Endothelial cell of umbilical vein (primary cell): ENCODE measurements at places on chromosomes 3 and 15.

- no peak for DNase-seq
These were observed 11.3 kb downstream of the CSRNP1 start for GRCh38 chr3:39142067-39142466.

GRCh38 chr3:18723206-18723810, 298.2 kb upstream of the SATB1 start:
- no peak for DNase-seq

GRCh38 chr3:51948016-51948580, 5.9 kb downstream of the PARP3 start:
- no peak for DNase-seq

DNA sequence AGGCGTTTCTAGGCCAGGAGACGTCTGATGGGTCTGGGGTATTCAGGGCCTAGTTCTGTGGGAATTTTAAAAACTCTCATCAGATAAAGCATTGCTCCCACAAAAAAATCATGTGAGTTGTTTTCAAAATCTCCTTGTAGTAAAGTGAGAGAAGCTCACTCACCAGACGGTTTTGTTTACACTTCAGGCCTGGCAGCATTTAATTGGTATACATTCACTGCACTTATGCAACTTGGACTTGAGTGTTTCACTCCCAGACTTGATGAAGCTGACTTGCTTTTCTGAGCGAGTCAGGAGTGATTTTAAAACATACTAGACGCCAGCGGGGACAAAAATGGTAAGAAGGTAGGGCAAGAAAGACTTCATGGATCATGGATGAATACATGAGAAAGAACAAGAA, 75.2 kb downstream of the SLCO3A1 start:
- DNase-seq = no peak

DNA sequence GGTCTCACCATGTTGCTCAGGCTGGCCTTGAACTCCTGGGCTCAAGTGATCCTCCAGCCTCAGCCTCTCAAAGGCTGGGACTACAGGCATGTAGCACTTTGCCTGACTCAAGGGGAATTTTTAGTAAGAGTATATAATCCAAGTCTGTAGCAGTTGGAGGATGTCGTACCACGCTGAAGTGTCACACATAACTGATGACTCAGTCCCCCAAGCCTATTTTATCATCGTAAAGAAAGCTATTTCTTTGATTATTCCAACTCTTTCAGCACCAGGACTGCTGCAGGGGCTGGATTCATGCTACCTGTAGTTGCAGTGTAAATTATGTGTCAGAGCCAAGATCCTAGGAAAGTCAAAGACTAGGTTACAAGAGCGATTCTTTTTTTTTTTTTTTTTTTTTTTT, 1.4 kb upstream of the PRKCI start:
- no peak for DNase-seq

GRCh38 chr3:36736301-36736700, 28.1 kb downstream of the DCLK3 start:
- no peak for DNase-seq

DNA sequence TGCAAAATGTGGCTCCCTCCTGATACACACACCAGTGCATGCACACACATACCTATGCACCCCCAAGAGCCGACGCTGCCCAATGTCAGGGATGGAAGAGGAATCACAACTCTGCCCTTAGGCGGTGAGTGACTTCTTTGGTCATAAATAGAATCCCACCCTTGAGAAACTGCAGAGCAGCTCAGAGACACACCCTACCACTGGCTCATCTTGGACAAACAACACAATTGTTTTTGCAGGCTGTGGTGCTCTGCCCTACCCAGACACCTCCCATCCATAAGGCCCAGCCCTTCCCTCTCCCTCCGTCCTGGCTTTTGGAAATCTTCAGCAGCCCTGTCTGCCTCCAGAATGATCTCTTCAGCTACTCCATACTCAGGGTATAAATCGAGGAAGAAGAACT, 73.8 kb upstream of the HRH1 start:
- no peak for DNase-seq

DNA sequence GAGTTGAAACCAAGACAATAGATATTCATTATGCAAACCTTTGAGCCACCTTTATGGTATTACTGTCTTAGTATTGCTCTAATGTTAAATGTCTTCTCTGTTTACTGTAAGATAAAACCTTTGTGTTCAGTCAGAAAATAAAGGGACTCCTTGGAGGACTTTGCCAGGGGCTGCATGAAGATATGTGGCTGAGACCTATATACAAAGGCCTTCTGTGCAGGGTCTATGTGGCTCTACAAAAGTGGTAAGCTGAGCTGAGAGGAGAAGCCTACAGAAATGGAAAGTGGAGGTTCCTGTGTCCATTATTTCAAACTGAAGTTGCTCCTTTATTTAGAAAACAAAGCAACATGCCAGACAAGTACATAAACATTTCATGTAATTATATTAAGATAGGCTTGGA, 131.5 kb downstream of the FNDC3B start:
- DNase-seq = no peak
